Effector CD8-positive, alpha-beta T cell (primary cell): ENCODE measurements at places on chromosomes 6 and 20.

DNA sequence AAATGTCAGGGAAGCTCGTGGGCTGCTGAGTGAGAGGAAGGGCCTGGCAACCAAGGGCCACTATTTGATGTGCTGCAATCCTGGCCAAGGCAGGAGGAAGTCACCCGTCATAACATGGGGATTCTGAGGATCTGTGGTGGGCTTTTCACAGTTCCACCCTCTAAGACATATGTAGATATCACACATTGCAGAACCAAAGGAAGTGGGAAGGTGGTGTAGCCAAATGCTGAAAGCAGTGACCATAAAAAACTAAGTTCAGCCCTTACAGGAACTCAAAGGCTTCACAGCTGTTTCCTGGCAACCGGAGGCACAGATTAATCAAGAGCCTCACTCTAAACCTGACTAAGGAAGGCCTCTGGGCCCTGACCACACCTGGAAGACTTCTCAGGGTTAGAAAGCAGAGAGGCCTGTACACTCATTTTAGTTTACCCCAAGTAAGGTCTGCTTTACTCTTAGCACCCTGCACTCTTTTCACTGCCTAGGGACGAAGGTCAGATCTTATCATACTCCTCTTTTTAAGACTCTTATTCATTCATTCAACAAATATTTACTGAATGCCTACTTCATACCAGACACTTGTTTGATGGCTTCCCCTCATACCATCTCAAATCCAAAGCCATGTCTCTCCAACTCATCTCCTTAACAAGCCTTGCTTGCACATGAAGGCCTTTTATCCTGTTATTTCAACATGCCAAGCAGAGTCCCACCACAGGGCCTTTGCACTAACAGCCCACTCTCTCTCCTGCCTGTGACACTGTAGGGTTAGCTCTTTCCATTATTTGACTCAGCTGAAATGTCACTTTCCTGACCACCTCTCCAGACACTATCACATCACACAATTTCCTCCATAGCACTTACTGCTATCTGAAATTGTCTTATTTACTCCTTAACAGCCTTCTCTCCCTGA, 2.6 kb downstream of the UBE2V1 start:
- no peak for DNase-seq

DNA sequence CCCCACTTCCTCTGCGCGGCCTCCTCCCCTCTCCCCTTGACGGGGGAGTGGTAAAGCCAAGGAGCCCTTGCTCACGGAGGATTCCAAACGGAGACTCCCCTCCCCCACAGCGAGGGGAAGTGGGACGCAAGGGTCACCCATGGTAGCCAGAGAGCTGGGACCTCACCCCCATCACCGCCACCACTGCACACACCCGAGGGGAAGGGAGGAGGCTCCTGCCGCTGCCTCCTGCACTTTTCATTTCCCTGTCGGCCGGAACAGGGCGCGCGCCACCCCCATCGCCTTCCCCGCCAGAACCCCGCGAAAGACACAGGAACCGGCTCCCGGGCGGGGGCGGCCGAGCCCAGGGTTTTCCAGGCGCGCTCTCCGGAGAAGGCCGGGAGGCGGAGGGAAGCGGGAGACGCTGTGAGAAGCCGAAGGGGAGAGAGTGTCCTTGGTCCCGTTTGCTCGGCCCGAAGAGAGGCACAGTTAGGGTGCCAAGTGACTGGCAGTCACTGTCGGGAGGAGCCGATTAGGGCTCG, 789 bp downstream of the CCND3 start:
- peak; percentile 40 for DNase-seq

DNA sequence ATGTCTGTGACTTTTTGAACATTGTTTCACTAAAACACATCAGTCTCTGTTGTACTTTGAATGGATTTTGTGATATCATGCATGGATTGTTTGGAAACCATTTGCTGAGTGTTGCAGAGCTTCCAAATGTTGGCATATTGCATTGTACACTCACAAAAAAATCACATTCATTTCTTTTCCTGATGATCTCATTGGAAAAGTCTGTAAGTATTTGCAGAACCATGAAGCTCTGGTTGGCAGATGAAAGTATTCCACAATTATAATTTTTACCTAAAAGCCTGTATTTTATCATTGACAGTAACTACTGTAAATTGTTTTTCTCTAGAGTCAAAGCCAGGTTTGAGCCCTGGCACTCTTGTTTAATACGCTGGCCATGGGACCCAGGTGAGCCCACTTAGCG, 42.1 kb downstream of the VAPB start:
- DNase-seq, result no peak

DNA sequence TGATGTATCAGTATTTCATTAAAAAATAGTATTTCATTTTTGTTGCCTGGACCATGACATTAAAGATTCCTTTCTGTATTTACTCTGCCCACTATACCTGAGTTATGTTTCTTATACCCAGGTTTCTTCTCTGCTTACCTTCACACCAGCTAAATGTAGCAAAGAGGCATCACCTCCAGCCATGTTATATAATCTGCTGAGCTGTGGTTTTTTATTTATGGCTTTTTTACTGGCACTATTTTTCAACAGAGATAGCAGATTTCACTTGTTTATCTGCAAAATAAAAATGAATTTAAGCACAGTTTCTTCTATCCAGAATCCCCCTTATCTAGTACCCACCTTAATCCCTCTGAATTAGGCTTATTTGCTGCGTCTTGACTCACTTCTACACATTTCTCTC, 979.0 kb upstream of the MAN1A1 start:
- no peak for DNase-seq

GRCh38 chr6:85314586-85314985, 135.3 kb upstream of the NT5E start:
- no peak for DNase-seq

DNA sequence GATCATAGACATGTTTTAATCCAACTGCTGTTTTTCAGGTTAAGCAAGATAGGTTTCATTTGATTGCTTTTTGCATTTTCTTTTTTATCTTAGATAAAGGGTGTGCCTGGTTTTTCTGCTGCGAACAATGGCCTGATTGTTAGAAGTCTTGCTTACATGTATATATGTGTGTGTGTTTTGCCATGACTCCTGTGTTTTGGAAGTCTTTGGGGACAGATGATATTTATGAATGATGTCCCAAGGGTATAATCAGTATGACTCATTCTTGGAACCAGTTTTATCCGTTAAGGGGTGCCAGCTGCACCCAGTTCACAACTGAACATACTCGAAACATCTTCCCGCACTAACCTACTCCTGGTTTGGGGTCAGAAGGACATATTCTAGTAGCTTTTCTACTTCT, 230.1 kb upstream of the SUPT3H start:
- no peak for DNase-seq

- no peak for DNase-seq
Measured at GRCh38 chr20:37432606-37433005, 86.7 kb downstream of the SRC start.

- peak; percentile 46 for DNase-seq
Measured at GRCh38 chr6:155418017-155418761, 37.5 kb downstream of the NOX3 start.

DNA sequence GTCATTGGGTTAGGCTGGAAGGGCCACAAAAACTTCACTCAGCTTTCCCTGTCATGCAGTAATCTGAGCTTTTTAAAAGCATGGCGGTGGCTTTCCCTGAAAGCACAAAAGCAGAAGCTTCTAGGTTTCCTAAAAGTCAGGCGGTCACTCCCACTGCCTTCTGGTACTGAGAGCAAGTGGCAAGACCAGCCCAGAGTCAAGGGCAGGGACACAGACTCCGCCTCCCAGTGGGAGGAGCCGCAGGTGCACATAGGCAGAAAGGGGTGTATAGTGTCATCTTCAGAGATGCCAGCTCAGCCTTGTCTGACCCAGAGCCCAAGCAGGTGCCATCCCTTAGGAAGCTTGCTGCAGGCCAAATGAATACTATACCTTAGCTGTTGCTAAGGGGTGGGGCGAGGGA, 18.0 kb upstream of the PACSIN1 start:
- no peak for DNase-seq

GRCh38 chr6:132499757-132500156, 13.2 kb downstream of the STX7 start:
- DNase-seq, result no peak
